CD4-positive, alpha-beta T cell treated with Interleukin-6 for 4 hours (primary cell): ENCODE measurements at places on chromosomes 2 and 18.

DNA sequence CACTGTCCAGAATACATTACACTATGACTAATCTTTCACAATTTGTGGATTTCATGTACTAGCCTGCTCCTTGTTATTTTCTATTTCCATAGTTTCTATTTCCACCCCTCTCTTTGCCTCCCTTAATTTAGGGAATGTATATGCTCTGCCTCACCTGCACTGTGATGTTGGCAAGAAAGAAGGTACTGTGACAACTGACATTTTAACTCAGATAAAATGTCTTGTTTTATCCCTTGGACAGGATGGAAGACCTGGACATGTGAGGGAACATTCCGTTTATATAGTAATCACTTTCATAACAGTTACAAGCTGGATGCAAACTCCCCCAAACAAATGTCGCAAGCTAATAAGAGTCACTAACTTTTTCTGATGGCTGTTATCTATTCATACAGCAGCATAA, 21.5 kb upstream of the DSG3 start:
- DNase-seq, result no peak

DNA sequence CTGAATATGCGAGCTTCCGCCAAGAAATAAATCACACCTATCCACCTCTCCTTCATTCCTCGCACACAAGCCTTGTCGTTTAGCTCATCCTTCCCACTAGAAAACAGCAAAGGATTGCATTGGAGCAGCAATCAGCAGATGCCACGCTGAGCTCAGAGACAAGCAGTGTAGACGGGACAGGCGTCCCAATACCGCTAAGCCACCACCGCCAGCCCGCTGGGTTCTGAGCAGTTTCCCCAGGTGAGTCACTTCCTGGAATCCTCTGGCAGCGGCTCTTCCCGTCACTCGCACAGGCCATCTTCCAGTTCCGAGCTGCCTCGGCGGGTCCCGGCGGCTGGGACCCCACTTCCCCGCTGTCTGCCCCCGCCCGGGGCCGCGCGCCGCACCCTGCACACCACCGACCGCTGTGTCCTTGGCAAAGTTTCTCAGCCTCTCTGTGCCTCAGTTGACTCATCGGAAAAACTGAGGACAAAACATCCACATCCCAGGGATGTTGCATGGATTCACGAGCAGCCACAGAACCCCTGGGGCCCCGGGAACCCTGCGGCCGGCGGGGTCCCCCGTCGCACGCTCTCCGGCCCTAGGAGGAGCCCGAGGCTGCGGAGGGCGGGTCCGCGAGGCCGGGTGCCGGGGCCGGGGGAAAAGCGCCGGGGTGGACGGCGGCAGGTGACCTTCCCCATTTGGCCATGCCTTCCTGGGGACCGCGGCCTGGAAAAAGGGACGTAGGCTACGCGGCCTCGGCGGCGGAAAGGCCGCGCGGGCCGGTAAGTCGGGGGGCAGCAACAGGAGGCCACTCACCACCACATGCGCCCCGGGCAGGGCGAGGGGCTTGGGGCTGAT, 573 bp downstream of the KDSR start:
- peak; percentile 84 for DNase-seq

DNA sequence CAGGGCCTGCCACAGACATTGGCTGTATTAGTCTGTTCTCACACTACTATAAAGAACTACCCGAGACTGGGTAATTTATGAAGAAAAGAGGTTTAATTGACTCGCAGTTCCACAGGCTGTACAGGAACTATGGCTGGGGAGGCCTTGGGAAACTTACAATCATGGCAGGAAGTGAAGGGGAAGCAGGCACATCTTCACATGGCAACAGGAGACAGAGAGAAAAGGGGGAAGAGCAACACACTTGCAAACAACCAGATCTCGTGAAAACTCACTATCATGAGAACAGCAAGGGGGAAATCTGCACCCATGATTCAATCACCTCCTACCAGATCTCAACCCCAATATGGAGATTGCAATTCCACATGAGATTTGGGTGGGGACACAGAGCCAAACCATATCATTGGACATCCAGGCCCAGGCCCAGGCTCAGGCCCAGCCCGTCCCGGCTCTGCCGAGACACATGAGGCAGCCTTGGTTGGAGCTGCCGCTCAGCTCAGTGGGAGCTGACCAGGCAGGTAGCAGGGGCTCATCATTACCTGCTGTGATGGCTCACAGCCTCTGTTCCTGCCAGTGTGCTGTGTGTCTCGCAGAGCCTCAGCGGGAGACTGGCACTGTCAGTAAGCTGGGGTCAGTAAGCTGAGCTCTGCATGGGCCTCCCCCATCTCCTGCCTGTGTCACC, 8.6 kb upstream of the RALB start:
- no peak for DNase-seq

DNA sequence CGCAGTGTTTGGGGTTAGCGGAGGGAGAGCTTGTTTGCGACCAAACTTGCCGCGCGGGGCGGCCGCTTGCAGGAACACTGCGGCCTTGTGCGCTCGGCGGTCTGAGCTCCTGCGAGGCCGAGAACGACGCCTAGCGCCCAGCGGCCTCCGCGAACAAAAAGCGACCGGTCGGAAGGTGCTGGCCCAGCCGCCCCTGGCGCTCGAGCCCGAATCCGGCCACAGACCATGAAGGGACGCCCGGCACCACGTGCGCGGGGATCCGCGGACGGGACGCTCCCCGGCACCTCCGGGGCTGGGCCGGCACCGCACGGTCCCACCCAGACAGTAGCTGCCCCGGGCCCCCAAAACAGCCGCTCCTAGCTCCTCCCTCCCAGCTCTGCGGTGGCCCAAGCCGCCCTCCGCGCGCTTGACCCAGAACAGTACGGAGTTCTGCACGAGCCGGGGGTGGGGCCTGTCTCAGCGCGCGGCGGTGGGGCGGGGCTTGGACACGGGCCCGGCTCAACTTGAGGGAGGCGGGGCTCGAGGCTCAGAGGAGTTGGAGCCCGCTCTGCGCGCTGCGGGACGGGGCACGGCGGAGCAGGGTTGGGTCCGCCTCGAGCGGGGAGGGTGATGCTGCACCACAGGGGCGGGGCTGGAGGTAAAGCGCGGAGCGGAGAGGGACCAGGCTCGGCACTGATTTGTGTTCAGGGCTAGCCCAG, 664 bp upstream of the IMPA2 start:
- peak; percentile 49 for DNase-seq

DNA sequence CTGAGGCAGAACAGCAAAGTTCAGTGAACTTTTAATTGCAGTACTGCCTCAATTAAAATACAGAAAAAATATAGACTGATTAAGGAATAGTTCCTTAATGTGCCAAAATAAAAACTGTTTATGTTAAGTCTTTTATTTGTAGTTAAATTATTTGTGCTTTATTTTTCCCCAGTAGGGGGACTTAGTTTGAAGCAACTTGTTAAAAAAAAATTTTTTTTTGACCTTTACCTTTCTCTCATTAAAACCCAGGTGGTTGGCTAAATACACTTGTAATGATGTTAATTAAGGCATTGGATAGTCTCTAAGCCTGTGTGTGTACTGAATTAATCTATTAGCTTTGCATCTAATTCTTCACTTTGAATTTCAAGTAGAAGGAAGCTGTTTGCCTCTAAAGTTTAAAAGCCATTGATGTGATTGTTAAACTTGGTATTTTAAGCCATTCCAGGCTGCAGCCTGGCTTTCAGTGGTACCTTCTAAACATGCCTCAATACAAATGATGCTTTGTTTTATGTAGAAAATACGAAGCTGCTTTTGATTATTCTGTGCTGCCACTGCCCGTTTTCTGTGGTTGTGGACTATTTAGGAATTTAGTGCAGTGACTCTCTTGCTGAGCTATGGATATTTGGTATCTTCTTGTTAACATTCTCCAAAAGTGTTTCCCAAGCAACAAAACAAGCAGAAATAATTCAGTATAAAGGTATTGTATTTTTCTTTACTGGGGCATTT, 102.9 kb downstream of the TANC1 start:
- no peak for DNase-seq

DNA sequence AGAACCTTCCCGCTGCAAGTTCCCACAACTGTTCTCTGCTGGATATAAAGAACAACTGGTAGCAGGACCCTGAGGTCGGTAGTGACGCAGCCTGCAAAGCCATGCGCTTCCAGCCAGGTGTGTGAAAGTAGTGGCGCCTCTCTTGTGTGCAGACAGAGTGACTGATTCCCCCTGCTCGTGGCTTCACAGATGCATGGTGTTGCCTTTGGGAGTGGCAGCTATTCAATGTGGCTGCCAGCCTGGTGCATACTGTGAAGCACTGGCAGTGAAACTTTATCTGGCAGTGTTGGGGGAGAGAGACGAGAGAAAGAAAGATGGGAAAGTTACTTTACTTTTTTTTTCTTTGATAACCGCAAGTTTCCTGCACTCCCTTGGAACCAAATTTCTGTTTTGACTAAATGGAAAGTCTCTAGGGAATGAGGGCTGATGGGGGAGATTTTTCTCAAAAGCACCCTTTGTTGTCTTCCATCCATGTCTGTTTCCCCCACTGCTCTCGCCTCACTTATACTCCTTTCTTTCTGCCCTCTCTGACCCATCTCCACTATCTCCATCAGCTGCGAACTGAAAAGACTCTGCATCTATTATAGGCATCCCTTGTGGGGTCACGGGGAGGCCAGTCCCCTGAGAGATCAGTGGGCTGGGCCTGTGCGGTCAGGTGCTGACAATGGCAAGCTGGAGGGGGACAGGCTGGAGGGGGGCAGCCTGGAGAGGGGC, 90.0 kb upstream of the TNP1 start:
- DNase-seq, result no peak

- no peak for DNase-seq
Observed at GRCh38 chr2:30363406-30363805, 83.6 kb upstream of the LCLAT1 start.

DNA sequence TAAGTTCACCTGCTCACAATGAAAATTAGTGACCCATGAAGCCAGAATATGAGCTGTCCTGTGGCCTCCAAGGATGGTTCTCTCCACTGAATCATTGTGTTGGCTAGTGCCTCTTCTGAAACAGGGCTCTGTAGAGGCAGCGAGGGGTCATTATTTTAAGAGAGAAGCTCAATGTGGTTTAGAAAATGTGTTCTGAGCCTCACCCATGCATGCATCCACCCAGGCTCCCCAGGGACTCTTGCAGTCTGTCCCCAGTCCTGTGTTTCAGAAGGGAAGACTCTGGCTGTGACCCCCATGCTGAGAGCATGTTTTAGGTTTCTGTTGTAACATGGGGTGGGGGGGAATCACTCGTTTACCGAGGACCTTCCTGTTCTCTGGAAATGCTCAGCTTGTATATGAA, 135.2 kb downstream of the RNF144A start:
- DNase-seq, result no peak

DNA sequence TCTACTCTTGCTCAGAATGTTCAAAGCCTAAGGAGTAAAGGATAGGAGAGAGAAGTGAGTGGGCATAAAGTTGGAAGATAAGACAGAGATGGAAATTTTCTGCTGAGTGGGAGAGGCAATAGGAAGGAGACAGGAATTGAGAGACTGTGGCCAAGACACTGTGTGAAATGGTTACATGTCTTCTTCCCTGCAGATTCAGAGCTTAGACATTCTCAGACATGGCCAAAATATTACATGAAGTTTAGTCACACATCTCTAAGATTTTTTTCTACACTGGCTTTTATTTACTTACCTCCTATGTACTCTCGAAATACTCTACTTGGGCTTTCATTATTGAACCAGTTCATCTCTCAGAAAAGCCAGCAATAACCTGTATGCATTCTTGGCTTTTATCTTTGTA, 363.0 kb upstream of the FANCL start:
- no peak for DNase-seq

DNA sequence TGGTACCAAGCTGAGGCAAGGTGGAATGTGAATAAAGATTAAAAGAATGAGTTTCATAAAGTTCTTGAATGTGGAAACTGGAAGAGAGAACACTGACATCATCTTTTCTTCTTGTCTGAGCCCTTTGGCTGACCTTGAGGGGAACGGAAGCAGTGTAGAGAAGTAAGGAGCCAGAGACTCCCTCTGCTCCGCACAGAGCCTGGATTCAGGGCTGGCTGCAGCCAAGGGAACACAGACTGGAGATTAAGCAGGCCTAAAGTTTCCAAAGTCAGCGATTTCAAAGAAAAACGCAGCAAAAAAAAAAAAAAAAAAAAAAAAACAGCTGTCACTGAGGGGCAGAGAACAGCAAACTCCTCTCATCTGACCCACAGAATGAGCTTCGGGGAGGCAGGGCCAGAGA, 19.3 kb upstream of the ALK start:
- DNase-seq, result no peak

- no peak for DNase-seq
Observed at GRCh38 chr18:54612237-54612636, 21.2 kb downstream of the DYNAP start.

DNA sequence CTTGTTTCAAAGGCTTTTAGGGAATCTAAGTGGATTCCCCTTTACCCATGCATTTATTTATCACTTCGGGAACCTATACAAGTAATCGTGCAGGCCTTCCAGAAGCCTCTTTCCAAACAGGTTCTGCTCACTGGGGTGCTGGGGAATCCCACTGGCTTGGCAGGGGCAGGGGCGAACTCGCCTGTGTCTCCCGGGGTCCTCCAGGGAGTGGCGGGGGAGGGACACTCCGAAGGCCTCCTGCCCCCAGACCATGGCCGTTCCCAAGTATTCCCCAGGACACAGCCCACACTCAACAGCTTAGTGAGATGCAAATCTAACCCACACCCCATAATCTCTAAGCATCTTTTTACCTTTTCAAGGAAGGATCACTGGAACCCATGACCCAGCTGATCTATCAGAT, 6.5 kb downstream of the DNMT3A start:
- no peak for DNase-seq

- no peak for DNase-seq
Observed at GRCh38 chr2:127149384-127149783, 42.4 kb upstream of the BIN1 start.

- no peak for DNase-seq
Observed at GRCh38 chr2:230944123-230944653, 19.1 kb upstream of the GPR55 start.

- DNase-seq, result no peak
Observed at GRCh38 chr2:203436496-203436895, 98.6 kb downstream of the RAPH1 start.

- no peak for DNase-seq
Observed at GRCh38 chr2:68743531-68743930, 8.9 kb downstream of the ARHGAP25 start.

GRCh38 chr2:34161549-34161948, 562.5 kb upstream of the FAM98A start:
- DNase-seq, result no peak

- no peak for DNase-seq
Observed at GRCh38 chr2:55530539-55531081, 11.1 kb downstream of the CFAP36 start.

DNA sequence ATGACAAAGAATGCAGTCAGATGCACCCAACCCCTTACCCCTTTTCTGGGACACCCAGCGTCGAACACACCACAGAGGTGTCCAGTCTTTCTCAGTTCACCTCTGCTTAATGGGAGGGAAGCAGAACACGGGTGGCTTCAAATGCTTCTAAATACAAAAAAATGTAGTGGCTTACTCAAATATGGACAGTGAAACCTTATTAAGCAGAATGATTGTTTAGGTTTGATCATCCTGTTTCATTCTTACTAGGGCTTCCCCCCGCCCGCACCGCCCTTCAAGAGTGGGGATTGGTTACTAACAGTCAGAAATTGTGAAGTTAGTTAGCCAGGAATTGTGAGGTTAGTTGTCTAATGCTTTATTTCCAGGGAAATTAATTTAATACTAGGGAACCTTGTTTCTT, 21.6 kb downstream of the ATG16L1 start:
- no peak for DNase-seq
